ENCODE measurements at places on chromosomes 3 and 15.

GRCh38 chr3:12004741-12005513, 739 bp downstream of the SYN2 start:
- DNase-seq: no peak

DNA sequence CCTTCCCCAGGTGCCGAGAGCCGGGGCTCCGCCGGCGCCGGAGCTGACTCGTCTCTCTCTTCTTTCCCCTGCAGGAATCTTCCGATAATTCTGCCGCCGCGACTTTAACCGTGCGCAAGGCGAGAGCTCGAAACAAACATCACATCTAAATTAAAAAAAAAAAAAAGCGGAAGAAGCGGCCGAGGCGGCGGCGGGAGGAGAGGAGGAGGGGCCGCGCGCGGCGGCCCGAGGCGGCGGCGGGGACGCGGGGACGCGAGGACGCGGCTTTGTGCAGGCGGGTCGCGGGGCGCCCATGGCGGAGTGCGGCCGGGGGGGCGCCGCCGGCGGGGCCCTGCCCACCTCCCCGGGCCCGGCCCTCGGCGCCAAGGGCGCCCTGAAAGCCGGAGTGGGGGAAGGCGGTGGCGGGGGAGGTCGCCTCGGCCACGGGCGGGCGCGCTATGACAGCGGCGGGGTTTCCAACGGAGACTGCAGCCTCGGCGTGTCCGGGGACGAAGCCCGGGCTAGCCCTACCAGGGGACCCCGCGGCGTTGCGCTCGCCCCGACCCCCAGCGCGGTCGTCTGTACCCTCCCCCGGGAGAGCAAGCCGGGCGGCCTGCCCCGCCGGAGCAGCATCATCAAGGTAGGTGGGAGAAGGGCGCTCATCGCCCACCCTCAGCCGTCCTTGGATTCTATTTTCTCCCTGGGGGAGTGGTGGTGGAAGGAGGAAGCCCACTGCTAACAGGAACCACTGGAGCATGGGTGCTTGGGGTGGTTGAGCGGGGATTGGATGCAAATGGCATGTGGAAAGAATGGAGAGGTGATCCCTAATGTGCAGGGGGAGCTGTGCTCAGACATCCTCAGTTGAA, at the start of gene PLCL2:
TSS of gene PLCL2 (plus strand) at position 208 of the 845 bp plus-strand sequence. CDS start at position 293, 85 bp downstream.
- no peak for DNase-seq

DNA sequence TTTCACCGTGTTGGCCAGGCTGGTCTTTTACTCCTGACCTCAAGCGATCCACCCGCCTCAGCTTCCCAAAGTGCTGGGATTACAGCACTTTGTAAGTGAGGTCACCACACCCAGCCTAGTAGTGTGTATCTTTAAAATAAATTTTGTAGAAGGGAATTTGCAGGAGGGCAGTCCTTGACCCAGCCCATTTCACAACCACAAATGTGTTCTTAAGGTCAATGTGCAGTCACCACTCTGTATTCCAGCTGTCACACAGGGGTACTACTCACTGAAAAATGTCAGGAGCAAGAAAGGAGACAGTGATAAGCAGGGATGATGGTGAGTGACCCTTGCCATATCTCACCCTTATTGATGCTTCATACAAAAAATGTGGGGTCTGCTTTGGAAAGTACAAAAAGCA, 98.5 kb downstream of the FRMD5 start:
- DNase-seq: no peak

- DNase-seq: no peak
Measured at GRCh38 chr3:49454898-49455681, 15.0 kb upstream of the DAG1 start.

- DNase-seq: no peak
Measured at GRCh38 chr15:40921949-40922607, 7.1 kb upstream of the DLL4 start.

GRCh38 chr3:128665362-128666021, 14.9 kb upstream of the RPN1 start:
- DNase-seq: no peak

DNA sequence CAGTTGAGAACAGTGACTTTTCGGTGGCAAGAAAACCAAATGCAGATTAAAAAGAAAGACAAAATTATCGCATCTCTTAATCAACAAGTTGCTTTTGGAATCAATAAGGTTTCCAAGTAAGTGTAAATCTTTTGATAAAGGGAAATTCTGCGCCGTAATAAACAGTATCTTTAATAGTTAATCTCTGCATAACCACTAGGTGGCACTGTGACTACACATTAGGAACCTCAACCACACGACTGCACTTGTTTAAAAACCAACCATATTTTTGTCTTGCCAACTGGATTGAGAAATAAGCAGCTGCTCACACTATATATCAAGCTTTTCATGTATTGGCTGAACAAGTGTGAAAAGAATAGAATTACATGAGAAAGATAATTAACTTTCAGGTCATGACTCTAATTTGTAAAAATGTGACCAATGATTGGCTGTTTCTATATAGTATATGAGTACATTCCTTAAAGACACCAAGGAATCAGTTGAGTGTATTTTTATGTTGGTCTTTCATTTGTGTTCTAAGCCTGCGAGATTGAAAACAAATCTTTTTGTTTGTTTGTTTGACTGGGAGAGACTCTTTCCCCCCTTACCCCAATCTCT, 72.7 kb downstream of the DZIP3 start:
- DNase-seq: peak; percentile 38

DNA sequence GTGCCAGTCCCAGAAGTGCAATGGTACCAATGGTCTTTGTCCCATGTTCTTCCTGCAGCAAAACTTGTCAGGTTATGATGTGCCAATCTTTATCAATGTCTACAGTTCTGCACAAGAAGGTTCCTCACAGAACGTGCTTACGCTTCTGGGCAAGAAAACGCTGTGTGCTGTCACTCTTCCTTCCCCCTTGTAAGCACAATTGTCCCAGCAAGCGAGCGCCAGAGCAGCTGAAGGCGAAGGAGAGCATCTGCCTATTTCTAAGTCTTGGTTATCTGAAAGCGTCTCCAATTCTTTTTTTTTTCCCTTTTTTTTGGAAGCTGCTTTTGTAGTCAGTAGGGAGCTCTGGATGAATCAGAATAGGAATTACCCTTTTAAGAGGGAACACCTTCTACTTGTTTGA, 514.4 kb downstream of the FGF12 start:
- DNase-seq: no peak

- no peak for DNase-seq
Measured at GRCh38 chr3:22971497-22971896, 231.6 kb upstream of the UBE2E2 start.

DNA sequence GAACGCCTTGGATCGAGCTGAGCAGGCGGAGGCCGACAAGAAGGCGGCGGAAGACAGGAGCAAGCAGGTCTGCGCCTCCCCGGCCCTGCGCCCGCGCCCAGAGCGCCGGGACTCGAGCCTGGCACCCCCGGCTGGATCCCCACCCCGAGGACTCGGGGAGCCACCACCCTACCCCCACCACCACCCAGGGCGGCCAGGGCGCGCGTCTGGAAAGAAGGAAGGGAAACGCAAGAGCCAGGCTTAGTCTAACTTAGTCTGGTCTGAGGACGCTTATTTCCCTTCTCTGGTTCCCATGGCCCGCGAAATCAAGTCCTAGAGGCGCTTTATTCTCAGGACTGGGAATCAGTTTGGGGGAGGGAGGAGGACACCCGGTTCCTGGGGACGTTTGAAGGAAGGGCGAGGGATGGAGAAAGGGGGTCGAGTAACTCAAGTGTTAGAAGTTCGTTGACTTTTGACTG, 359 bp downstream of the TPM1 start:
- DNase-seq: no peak

- no peak for DNase-seq
Measured at GRCh38 chr3:39208463-39209055, 16.2 kb upstream of the XIRP1 start.

- no peak for DNase-seq
Measured at GRCh38 chr3:106263011-106263410, 394.2 kb upstream of the CBLB start.

GRCh38 chr3:11930084-11930483, 74.1 kb upstream of the SYN2 start:
- DNase-seq: no peak

- DNase-seq: no peak
Measured at GRCh38 chr3:177538750-177539730, 341.8 kb upstream of the TBL1XR1 start.

- DNase-seq: no peak
Measured at GRCh38 chr3:127145266-127145665, 47.7 kb upstream of the PRR23E start.

DNA sequence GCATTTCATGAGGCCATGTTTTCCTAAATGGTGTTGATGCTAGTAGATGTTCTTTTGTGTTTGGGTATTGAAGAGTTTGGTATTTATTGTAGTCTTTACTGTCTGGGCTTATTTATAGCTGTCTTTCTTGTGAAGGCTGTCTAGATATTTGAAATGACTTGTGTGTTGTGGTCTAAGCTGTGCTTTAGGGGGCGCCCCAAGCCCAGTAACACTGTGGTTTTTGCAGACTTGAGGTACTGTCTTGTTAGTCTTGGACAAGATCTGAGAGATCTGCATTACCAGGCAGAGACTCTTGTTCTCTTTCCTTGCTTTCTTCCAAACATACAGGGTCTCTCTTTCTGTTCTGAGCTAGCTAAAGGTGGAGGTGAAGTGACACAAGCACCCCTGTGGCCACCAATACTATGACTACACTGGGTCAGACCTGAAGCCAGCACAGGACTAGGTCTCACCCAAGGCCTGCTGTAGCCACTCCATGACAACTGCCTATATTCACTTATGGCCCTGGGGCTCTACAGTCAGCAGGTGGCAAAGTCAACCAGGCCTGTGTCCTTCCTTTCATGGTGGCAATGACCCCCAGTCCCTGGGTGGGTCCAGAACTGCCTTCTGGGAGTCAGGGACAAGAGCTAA, 152.1 kb upstream of the TBC1D5 start:
- no peak for DNase-seq

- DNase-seq: no peak
Measured at GRCh38 chr3:131067983-131068382, 41.3 kb downstream of the NEK11 start.

GRCh38 chr3:157122832-157123427, 37.0 kb downstream of the CCNL1 start:
- DNase-seq: no peak

DNA sequence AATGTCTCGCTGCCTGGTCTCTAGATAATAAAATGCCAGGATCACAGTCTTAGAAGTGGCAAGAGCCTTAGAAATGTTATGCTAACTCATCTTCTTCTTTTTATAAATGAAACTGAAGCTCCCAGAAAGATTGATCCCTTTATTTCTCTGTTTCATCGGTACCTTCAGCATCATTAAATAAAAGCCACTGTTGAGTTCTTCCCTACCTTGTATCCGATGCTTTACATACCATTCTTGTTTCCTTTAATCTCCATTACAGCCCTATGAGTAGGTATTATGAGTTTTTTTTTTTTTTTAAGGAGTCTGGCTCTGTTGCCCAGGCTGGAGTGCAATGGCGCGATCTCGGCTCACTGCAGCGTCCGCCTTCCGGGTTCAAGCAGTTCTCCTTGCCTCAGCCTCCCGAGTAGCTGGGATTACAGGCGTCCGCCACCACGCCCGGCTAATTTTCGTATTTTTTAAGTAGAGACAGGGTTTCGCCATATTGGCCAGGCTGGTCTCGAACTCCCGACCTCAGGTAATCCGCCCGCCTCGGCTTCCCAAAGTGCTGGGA, 815 bp upstream of the ABCC5 start:
- no peak for DNase-seq

GRCh38 chr3:71563827-71564226, 19.7 kb downstream of the FOXP1 start:
- DNase-seq: no peak

DNA sequence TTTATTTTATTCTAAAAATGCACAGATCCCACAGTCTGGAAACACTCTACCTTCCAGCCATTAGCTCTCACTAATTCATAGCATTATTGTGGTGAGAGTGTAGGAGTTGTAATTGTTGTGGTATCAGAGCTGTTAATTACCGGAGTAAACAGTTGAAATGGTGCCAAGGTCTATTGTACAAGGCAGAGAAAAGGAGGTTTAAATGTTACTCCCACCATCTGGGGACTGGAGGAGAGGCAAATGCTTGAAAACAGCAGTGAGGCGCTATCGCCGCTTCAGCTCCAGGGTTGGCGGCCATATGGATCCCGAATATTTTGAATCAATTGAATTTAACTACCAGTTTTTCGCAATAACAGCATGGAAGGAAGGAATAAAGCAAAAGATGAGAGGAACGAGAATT, 113.1 kb upstream of the C15orf61 start:
- DNase-seq: no peak

- DNase-seq: no peak
Measured at GRCh38 chr3:101779822-101780381, 891 bp downstream of the NXPE3 start.

DNA sequence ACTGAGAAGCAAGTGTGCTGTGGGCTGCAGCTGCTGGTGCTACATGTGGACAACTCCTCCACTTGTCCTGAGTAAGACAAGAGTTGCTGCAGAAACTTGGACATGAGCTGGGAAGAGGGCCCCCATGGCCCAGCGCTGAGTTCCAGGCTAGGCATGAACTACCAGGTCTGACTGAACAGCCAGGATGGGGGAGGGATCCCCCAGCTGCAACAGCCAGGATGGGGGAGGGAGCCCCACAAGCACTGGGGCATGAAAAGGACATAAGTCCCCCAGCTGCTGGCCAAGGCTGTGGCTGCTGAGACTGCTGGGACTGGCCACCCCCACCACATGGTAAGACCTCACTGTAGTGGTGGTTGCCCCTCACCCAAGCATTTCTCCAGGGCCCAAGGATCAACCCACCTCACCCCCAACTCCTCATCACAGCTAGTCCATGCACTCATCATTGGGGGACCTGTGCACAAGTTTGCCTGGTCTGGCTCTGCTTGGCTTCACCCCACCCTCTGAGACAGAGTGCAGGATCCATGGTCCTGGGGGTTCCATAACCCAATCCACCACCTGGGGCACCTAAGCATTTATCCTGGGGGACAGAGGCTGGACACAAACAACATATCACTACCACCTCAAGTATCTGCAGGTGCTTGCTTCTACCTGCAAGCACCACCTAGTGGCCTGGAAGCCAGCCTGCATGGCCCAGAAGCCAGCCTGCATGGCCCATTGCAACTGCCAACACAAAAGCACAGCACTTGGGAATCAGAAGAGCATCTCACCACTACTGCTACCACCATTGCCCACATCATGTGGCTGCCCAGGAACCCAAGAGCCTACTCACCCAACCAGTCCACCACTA, 84.5 kb upstream of the STT3B start:
- DNase-seq: no peak

DNA sequence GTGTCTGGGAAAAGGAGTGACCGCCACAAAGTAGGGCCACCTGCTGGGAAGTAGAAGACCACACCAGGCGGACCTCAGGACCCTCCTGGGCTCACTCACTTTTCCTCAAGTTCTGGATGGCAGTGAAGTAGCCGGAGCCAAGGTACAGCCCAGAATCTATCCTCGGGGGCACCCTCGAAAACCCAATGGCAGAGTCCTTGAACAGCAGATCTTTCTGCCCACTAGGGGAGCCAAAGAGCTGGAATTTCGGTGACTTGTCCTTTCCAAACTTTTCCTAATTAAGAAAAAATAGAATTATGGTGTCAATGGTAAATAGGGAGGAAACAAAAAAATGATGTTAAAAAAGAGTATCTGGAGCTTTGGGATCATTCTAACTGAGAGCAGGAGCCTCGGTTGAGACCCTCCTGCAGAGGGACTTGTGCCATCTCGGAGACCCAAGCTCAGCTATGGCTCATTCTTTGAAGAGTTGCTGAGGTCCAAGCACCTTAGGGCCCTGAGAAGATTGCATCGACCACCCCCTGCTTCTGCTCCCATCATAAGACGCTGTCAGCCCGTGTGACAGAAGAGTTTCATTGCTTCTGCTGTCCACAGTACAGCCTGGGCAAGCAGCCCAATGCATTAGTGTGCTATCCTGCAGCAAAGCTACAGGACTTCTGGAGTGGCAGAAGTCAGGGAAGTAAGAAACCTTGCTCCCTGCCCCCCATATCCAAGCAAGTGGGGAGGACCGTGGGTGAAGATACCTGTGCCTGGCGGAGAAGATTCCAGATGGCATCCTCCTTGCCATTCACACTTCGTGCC, 14.8 kb downstream of the LTF start:
- DNase-seq: no peak

Measured in AG04449 (cell line).